ENCODE measurements at places on chromosomes 5 and 9.
A peak's percentile ranks its signal among the peaks of the same experiment; 100 is the strongest.

- DNase-seq = no peak
These were observed 67.0 kb downstream of the HAPLN1 start for GRCh38 chr5:83653669-83654068.

DNA sequence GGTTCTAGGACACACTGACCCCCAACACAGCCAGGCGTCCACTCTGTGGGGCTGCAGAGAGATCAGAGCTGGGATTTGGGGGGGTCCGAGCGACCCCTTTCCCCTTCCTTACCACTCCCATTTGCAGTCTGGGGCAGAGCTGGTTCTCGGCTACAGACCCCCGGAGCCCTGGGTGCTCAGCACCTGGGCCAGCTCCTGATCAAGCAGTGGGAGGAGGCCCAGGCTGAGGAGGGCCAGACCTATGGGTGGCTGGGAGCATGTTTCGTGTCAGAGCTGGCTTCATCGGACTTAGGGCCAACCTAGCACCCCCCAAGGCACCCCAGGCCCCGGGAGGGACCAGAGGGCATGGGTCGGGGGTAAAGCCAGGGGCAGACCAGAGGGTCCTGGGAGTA is 7.6 kb downstream of the GRIN1 start:
- DNase-seq = no peak

DNA sequence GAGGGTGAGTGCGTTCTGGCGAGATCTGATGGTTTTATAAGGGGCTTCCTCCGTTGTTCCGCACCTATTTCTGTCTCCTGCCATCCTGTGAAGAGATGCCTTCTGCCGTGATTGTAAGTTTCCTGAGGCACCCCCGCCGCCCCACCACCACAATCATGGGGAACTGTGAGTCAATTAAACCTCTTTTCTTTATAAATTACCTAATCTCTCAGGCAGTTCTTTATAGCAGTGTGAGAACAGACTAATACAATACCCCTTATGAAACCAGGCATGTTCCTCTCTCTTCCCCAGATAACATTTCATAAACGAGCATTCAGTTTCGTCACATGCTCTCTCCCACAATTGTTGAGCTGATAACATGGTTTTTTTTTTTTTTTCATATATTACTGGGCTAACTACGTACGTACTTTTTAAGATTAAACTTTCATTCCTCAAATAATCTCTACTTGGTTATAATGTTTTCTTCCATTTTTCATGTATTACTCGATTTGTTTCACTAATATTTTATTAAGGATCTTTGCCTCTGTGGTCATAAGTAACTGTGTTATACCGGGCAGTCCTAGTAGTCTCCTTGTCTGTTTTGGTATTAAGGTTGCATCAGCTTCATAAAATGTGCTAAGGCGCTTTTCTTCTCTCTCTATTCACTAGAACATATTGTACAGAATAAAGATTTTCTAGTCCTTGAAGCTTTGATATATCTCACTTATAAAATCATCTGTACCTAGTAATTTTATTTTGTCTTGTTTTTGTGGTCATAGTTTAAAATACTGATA is 64.9 kb upstream of the MVB12B start:
- no peak for DNase-seq

- no peak for DNase-seq
These were observed 60.1 kb downstream of the MAT2B start for GRCh38 chr5:163565492-163565891.

- peak; percentile 51 for DNase-seq
These were observed 58.0 kb upstream of the ANKRD55 start for GRCh38 chr5:56291079-56291643.

GRCh38 chr9:129198319-129199043 is 20.4 kb upstream of the IER5L start:
- peak; percentile 85 for DNase-seq

DNA sequence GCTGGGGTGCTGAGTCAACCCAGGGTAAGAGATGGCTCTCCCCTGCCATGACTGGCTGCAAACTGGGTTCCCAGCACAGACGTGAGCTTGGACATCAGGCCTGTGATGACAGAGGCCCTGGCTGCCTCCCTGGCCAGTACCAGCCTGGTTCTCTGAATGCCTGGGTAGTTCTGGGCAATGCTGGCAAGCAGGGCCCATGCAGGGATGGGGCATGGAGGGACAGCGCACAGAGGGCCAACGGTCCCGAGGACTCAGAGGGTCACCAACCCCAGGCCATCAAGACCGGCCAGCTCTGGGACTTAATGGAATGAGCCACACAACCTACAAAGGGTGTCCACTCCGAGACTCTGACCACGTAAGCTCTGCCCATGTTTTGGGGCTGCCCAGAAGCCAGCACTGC is 241.4 kb downstream of the FSTL4 start:
- no peak for DNase-seq

- DNase-seq = no peak
These were observed 5.2 kb upstream of the ALDOB start for GRCh38 chr9:101440714-101441230.

- no peak for DNase-seq
These were observed 107.8 kb upstream of the ATP10B start for GRCh38 chr5:160959804-160960203.

- DNase-seq = peak; percentile 15
These were observed 81.8 kb upstream of the FANCC start for GRCh38 chr9:95399261-95399660.

DNA sequence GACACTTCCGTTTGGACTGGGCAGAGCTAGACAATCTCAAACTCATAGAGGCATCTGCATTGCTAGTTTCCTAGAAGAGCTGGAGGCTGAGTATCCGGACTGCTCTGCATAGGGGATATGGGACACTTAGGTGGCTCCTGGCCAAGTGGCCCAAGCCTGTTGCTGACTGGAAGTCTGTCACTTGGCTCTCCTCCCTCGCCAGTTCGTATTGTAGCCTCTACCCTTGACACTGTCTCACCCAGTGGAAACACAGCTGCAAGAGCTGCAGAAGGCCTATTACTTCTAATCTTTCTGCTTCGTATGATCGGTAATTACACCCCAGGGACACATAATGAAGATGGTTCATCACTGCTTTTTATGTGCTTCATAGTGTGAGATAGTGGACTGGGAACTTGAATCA is 34.7 kb downstream of the ITGA1 start:
- peak; percentile 73 for DNase-seq

- no peak for DNase-seq
These were observed 13.4 kb upstream of the PCSK5 start for GRCh38 chr9:75876999-75877640.

- DNase-seq = no peak
These were observed 70.2 kb downstream of the NR2F1-AS1 start for GRCh38 chr5:93510626-93511380.

GRCh38 chr5:109650493-109650892 is 39.2 kb upstream of the MAN2A1 start:
- DNase-seq = no peak

GRCh38 chr5:11894992-11895391 is 9.3 kb downstream of the CTNND2 start:
- no peak for DNase-seq

DNA sequence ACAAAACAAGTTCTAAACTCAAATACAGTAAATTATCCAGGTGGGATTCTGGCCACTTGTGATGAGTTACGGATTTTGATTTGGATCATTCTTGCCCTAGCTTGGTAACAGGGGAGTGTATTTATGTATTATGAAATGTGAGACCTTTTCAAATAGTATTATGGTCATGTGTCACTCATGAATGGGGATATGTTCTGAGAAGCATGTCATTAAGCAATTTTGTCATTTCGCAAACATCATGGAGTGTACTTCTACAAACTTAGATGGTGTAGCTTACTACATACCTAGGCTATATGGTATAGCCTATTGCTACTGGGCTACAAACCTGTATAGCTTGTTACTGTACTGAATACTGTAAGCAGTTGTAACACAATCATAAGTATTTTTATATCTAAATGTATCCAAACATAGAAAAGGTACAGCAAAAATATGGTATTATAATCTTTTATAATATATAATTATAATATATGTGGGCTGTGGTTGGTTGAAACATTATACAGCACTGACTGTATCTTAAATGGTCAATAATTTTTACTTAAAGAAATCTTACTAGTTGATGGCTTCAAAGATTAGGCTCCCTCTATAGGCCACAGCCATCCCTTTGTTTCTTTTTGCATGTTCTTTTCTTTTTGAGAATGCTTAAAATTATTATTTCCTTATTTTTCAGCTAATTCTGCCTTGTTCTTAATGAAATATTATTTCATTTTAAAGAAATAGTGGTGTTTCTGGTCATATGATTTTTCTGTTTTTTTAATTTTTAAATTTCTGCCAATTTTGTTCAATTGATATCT is 128.4 kb downstream of the MAST4 start:
- DNase-seq = no peak

DNA sequence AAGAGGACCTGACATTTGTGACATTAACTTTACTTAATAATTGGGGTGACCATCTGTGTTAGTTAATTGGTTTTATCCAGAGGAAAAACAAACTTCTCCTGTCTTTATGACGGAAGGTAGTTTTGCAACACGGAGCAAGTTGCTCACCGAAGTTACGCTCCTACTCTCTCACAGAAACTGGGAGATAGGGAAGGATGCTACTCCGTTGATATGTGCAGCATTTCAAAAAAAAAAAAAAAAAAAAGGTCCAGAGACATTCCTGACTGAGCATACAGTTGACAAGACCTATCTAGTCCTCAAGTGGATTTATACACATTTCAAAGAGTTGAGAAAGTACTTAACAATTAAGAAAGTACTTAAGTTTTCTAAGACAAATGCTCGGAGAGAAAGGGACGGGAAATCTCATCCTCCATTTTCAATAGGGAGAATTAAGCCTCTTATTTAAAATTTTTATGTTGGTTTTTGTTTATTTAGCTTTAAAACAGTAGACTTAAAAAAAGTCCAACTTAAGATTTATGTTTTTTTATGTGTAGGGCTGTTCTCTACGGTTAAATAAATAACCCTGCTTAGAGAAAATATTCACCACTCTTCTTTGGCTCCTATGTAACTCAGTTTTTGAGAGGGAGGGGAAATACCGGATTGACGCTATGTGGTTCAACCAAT is 455 bp upstream of the FER start:
- no peak for DNase-seq

- no peak for DNase-seq
These were observed 56.9 kb downstream of the SNX24 start for GRCh38 chr5:122902263-122902662.

- no peak for DNase-seq
These were observed 3.4 kb upstream of the HMCN2 start for GRCh38 chr9:130262061-130262745.

DNA sequence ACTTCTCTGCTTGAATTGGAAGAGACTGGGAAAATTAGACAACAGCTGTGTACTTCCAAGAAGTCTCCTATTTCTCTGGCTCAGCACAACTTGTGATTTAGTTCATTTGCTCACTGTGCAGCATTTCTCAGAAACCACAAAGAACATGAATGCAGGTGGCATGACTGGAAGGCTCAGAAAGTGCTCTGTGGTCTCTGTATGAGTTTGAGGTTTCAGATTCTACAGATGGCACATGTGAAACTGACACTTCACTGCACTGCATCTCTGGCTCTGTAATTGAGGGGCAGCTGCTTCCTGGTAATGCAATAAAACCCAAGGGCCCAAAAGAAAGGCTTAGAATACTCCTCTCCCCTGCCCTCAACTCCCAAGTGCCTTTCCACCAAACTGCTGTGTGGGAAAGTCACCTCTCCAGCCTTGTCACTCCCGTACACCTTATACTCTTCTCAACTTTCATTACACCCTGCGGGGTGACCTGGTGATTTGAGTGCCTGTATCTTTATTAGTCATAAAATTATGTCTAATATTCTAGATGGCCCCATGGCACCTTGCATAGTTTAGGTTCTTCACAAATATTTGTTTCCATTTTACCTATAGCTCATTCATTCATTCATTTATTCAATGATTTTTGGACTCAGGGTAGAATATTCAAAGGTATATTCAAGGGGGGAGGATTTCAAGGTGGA is 82.5 kb downstream of the ESM1 start:
- DNase-seq = peak; percentile 21

DNA sequence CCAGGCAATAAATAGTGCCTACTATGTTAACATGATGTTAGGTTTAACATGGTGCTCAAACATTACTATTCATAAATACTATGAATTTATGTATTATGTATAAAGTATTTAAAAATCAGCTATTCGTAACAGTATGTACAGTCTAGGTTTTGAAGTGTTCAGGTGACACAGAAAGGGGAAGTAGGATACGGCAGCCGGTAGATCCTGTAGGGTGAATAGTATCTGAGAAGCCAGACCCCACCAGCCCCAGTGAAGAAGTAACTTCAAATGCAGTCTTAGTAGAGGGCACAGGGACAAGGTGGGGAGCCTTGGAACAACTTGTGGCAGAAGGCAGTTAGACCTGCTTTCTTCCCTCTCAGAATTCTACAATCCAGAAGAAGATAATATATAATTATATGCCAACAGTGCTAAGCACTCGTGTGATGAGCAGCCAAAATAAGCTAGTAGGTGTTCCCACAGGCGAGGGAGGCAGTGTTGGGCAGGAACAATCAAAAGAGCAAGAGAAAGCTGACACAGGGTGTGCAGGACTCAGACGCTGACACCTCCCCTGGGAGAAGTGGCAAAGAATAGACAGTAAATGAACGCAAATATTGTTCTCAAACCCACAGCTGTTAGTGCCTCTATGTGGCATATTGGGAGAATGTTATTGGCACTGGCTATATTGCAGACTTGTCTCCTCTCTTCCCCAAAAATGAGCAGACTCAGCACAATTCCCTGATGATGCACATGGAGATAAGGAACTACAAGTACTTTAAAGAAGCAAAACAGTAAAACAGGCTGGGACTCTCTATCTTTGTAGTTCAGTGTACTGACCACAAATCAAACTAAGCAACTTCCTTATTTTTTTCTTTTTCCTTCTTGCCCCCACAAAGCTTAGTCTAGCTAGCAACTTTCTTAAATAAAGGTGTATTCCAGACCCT is 4.6 kb downstream of the ZNF367 start:
- no peak for DNase-seq

DNA sequence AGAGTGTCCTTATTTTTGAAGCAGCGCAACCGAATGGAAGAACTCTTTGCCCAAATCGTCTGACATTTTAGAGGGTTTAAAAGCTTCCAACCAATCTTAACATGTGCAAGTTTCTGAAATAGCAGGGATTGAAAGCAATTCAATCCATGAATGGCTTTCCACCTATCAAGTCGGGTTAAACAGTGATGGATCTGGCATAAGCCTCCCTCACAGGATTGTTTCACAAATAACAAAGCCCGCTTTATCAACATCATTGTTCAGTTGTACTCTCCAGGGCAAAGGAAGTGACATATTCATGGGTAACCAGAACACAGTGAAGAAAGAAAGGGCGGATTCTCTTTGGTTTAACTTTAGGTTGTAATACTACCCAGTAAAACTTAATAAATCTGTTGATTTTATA is 497.3 kb downstream of the MTRR start:
- no peak for DNase-seq

- DNase-seq = no peak
These were observed 610.5 kb upstream of the ITGA1 start for GRCh38 chr5:52177193-52177592.

Data from muscle of back (tissue), 13 donors.